Activated CD4-positive, alpha-beta T cell treated with anti-CD3 and anti-CD28 coated beads for 4 hours (primary cell): ENCODE measurements at places on chromosomes 4 and X.

DNA sequence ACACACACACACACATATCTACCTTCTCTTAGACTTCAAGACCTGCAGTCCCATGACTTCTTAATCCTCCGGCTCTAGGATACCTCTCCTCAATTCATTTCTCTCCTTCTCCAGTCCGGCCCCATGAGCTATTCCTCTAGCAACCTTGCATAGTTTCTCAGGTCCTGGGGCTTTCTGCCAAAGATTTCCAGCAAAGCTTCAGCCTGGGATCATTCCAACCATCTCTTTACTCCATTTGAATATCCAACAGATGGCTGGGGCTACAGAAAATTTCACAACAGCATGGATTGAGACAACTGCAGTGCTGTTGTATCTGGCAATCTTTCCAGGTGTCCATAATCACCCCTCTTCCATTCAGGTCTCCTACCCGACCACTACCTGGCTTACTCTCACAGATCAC lies 184.1 kb downstream of the DCHS2 start:
- no peak for DNase-seq

DNA sequence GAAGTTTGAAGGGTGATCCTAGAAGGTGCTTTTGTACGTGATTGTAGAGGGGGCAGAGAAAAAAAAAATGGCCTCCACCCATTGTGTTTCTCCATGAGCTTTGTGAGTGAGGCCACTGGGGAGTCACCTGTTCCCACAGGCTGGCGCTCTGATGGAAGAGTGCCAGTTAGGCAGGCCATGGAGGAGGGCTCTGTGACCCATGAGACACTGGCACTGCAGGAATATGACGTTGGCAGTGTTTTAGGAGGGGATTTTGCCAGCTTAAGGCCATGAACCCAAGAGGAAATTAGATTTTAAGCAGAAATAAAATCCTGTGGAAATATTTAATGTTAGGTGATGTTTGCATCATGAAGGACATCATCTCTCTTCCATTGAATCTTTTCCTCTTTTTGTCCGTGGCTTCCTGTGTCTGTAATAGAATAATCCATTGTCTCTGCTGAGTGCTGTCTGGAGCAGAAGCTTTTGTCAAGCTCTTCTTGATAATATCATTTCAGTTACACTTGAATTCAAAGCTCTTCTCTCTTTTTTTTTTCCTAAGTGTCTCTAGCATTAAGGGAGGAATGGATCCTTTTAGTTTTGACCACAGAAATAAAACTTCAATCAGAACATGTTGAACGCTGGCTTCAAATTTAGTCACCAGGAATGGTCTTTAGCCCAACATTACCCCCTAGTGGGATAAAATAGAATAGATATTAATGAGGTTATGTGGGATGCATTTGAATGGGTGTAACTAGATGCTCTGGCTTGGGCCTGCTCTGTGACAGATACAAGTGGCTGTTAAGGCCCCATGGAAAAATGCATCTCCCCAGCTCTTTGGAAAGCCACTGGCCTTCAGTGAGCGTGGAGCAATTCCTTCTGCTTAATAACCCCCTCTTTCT lies 41.0 kb upstream of the UCP1 start:
- DNase-seq = no peak

DNA sequence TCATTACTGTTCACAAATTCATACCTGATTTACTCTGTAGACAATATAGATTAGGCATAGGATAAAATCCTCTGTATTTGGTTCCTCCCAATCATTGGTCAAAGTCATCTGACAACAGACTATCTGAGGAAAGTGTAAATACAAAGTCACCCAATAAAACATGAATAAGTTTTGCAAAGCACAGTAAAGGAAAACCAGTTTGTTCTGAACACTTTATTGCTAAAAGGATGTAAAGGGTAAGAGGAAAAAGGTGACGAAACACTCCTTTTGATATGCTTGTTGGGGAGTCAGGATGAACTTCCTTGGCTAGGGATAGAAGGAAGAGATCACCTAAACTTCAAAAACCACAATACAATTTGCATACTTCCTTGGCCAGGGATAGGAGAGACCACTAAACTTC lies 10.9 kb downstream of the MAD2L1 start:
- DNase-seq = no peak

DNA sequence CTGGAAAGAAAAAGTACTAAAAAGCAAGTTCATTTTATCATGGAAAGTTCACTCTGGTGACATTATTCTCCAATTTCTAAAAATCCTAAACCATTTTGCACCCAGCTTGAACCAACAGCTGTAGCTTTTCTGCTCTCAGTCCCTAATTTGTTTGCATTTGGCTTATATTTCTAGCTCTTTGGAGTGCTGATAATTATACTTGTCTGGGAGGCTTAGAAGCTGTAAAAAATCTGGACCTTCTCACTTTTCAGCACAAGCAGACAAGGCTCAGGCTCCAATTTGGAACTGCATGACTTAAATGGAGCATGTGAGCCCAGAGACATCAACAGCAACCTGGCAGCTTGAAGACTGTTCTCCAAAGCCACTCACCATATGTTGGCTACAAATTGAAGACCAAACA lies 170.9 kb upstream of the PCDH18 start:
- no peak for DNase-seq

DNA sequence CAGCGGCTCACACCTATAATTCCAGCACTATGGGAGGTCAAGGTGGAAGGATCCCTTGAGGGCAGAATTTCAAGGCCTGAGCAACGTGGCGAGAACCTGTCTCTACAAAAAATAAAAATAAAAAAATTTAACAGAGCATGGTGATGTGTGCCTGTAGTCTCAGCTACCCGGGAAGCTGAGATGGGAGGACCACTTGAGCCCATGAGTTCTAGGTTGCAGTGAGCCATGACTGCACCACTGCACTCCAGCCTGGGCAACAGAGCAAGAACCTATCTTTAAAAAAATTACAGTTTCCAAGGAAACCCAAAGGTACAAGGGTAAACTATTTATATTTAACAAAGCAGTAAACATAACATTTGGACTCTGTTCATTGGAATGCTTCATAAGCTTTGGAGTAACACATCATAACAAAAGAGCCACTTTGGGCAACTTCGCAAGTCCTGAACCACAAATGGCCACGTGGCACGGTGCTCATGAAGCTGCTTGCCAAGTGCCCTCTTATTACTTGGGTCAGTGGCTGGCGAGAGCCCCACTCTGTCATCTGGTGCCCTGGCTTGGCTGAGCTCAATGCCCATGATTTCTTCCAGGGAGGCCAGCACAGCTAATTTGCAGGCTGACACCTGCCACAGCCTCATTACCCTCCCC lies 165.6 kb downstream of the SH3KBP1 start:
- DNase-seq = no peak

- DNase-seq = peak; percentile 69
These were observed 4.9 kb upstream of the TLR8 start for GRCh38 chrX:12901486-12901885.

DNA sequence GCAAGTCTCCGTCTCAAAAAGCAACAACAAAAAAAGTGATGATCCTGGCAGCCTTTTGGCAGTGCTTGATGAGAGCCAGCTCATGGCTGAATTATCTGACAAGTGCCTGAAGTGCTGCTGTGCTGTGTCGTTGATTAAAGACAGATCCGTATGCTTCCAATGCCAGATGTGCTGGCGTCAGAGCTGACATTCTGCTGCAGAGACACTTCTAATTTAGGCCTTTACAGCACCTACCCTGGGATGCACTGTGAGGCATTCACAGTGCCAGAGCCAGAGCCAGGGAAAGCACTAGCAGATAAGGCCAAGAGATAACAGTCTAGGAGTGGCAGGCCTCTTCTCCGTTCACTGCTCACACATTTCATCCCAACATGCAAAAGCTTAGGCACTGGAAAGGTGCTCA lies 995.5 kb downstream of the RAB28 start:
- no peak for DNase-seq

GRCh38 chr4:125306112-125306511 lies 8.6 kb upstream of the FAT4 start:
- no peak for DNase-seq

GRCh38 chr4:13262816-13263215 lies 221.3 kb downstream of the RAB28 start:
- DNase-seq = no peak

DNA sequence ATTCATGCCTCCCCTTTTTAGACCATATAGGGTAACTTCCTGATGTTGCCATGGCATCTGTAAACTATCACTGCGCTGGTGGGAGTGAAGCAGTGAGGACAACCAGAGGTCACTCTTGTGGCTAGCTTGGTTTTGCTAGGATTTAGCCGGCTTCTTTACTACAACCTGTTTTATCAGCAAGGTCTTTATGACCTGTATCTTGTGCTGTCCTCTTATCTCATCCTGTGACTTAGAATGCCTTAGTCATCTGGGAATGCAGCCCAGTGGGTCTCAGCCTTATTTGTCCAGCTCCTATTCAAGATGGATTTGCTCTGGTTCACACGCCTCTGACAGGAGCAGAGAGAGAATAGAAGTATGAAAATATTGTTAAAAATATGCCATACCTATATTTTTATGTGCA lies 355.7 kb downstream of the ADGRL3 start:
- DNase-seq = no peak

DNA sequence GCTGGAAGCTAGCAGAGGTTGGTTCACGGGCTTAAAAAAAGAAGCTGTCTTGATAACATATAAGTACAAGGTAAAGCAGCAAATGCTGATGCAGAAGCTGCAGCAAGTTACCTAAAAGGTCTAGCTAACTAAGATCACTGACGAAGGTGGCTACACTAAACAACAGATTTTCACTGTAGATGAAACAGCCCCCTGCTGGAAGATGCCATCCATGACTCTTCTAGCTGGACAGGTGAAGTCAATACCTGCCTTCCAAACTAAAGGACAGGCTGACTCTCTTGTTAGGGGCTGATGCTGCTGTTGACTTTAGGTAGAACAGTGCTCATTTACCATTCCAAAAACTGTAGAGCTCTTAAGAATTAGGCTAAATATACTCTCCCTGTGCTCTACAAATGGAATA lies 99.5 kb downstream of the FBXW7 start:
- DNase-seq = no peak

DNA sequence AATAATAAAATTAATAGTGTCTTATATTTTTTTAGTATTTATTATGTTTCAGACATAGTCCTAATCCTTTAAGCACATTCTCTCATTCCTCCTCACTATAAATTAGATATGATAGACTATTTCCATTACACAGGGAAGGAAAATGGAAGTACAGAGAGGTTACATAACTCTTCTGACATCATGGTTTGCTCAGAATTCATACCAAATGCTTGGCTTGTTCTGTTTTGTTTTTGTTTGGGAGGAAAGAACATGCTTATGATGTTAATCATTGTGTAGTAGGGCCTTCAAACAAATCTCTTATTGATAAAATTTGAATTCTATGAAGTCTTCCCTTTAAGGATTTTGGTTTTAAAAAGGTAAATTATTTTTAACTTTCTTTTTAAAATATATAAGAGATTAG lies 59.5 kb downstream of the RXFP1 start:
- DNase-seq = no peak

- no peak for DNase-seq
These were observed 13.9 kb upstream of the RASL11B start for GRCh38 chr4:52848254-52848653.

- no peak for DNase-seq
These were observed 5.5 kb downstream of the CAMK2D start for GRCh38 chr4:113756005-113756410.

- no peak for DNase-seq
These were observed 35.3 kb downstream of the ARAP2 start for GRCh38 chr4:36208893-36209473.

- DNase-seq = no peak
These were observed 29.1 kb downstream of the PHKA1 start for GRCh38 chrX:72685018-72685417.

GRCh38 chr4:5960252-5960880 lies 57.9 kb downstream of the C4orf50 start:
- no peak for DNase-seq

- DNase-seq = no peak
These were observed 7.2 kb downstream of the IBSP start for GRCh38 chr4:87806520-87806919.
